Activated T-cell treated with anti-CD3 and anti-CD28 coated beads, Interleukin-2, amount 50 U/mL, for 24 hours (primary cell): ENCODE measurements at places on chromosomes 1 and 21.

GRCh38 chr1:180026556-180026955 is 71.9 kb downstream of the CEP350 start:
- DNase-seq, result no peak

GRCh38 chr1:27686223-27686990 is 14.4 kb upstream of the IFI6 start:
- no peak for DNase-seq

DNA sequence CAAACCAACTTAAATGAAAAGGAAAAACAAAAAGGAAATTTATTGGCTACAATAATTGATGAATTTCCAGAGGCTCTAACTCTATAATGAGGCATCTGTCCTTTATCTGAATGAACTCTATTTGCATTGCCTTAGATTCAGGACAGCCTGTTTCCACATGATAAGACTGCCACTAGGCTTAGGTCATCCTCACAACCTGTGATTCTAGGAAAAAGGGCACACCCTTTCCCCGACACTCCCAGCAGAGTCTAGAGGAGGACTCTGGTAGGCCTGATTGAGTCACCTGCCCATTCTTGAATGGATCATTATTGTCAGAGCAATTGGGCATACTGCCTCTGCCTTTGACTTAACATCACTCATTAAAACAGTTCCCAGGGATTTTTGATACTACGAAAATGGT is 262.8 kb downstream of the TPR start:
- DNase-seq, result no peak

DNA sequence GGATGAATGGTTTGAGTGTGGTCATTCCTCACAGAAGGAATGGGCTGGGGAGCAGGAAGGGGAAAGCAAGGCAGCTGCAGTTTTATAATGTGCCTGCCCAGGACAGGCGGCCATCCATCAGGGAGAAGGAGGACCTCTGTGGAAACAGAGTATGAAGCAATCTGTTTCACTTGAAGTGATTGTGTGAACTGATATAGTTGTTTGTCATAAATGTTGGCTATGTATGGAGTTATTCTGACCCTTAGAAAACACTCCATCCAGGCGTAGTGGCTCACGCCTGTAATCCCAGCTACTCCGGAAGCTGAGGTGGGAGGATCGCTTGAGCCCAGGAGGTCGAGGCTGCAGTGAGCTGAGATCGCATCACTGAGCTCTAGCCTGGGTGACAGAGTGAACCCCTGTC is 46.5 kb downstream of the NENF start:
- no peak for DNase-seq

DNA sequence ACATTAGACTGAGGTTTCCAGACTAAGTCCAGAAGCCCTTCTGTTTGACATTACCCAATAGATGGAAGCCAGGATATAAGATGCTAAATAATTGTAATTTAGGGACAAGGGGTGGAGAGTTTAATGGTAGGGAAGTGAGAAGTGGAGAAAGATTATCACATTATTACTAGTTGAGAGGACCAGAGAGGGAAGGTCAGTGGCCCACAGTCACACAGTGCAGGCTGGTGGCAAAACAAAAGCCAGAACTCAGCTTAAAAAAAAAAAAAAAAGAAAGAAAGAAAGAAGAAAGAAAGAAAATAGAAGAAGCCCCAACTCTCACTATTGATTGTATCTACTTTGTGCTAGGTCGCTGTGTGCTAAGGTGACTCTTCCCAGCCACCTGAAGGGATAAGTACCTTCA is 41.6 kb upstream of the WNT4 start:
- no peak for DNase-seq

DNA sequence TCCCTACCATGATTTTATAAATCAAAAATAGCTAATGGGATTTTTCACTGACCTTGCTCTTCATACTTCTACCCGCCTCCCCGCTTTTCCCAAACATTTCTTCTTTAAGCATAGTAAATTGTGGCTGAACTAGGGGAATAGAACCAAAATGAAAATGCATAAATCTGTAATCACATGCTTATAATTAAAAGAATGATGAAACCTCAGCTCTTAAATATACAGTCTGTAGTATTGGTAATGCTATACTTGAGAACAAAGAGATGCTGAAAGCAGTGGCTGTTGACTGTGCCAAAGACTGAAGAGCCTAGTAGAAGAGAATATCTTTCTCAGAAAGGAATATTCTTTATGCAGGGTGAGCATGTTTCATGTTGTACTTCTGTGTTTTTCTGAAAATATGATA is 249.1 kb downstream of the GREM2 start:
- DNase-seq, result no peak

- no peak for DNase-seq
Observed at GRCh38 chr21:38175306-38175705, 81.5 kb upstream of the KCNJ15 start.

DNA sequence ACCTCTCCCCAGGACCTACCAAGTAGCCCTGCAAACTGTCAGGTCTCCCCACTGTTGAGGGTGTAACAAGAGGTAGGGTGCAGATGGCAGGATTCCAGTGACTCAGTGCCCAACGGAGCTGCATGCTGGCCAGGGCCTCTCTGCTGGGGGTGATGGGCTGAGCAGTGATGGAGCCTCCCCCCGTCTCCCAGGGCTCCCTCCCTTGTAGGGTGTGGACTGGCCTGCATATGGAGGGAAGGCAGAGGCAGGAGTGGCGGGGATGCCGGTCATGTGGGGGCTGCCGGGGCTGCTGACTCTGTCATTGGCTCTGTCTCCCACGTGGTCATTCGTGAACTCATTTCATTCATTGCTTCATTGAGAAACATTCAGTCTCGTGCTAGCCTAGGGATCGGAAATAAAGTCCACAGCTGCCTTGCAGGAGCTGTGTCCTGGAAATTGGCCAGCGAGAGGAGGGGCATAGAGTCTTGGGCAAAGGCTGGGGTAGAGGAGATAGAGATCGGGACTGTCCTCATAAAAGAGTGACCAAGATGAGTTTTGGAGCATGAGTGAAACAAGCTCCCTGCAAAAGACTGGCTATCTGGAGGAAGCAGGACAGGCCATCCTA is 22.9 kb upstream of the DISP3 start:
- DNase-seq, result no peak

DNA sequence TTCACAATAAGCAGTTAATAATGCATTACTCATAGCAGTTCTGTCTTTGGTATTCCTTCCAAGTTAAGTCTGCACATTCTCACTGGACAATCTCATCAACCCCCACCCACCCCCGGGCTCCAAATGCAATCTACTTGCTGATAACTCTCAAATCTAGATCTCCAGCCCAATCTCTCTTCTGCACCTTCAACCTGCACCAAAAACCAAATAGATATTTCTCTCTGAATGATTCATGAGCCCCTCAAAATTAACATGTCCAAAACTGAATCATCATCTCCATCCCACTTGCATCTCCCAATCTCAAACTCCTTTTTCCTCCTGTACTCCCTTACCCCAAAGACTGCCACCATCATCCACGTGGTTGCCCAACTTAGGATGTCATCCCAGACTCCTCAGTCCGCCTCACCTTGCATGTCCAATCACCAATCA is 2.7 kb downstream of the DOCK7 start:
- no peak for DNase-seq

DNA sequence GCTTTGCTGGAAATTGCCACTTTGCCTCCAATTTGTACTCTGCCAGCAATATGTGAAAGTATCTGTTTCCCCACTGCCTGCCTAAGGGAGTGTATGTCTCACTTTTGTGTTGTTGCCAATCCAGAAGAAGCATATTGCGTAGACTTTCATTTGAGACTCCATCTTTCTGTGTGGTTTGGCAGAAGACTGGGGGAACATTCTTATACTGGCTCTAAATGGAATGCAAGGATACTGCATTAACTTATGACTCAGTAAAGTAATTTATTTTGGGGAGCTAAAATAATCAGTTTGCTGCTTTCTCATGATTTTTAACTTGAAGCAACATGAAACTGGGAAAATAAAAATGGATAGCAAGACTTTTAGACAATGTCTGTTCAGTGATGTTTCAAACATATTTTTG is 107.7 kb upstream of the TMPRSS2 start:
- no peak for DNase-seq

GRCh38 chr1:27293915-27294314 is 28.0 kb upstream of the TMEM222 start:
- no peak for DNase-seq

GRCh38 chr1:16970132-16970910 is 10.1 kb downstream of the MFAP2 start:
- DNase-seq, result no peak

DNA sequence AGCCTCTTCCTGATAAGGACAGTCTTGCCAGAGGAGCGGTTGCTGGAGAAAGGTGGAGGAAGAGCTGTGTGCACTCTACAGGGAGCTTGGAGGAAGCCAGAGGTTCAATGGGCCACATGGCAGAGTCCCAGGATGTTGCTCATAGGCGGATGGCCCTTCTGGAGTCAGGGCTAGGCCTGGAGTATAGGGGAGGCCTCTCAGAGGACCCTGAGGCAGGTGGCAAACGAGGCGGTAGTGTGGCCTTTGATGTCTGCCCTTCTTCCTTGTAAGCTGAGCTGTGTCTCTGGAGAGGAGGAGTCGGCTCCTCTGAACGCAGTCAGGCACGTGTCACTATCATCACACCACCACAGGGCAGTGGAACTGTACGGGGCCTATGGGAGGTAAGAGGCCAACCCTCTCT is 8.6 kb downstream of the PKP1 start:
- DNase-seq, result no peak

DNA sequence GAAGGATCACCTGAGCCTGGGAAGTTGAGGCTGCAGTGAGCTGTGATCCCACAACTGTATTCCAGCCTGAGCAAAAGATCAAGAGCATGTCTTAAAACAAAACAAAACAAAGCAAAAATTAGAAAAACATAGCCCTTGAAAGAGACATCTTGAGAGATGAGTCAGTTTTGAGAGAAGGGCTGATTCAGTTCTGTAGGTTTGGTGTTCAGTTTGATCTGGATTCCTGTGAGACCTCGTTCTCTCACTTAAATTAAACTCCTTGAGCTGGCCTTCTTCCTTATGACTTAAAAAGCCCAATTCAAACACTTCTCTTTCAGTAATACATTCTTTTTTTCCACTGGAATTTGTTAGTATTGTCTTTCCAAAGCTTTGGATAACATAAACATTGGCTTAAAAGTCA is 164.2 kb downstream of the NRIP1 start:
- no peak for DNase-seq

GRCh38 chr1:118185084-118185832 is at the start of gene SPAG17:
Gene SPAG17 (minus strand): TSS chr1:118185228. CDS start chr1:118185157, 71 bp downstream.
- no peak for DNase-seq

DNA sequence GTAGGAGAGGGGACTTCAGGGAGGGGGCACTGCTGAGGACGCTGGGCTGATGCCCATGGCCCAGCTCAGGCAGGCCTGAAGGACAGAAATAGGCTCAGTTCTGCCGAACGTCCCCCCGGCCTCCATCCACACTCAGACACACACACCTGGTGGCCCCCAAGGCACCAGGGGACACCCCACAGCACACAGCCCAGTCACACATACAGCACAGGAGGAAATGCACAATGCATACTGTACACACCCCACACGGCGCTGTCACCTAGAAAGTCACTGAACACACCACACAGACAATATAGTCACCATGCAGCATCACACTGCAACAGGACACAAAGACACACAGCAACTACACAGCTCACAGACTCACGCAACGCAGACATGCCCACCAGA is 562 bp downstream of the SYTL1 start:
- peak; percentile 60 for DNase-seq

- peak; percentile 22 for DNase-seq
Observed at GRCh38 chr1:227899820-227900449, 47.8 kb downstream of the WNT9A start.

GRCh38 chr1:154867064-154867825 is 2.8 kb downstream of the KCNN3 start:
- no peak for DNase-seq

- DNase-seq, result no peak
Observed at GRCh38 chr1:48717082-48717481, 59.6 kb downstream of the BEND5 start.

GRCh38 chr1:198497326-198498102 is 43.0 kb downstream of the ATP6V1G3 start:
- DNase-seq, result no peak

GRCh38 chr1:59506952-59507351 is 210.1 kb downstream of the FGGY start:
- no peak for DNase-seq

- no peak for DNase-seq
Observed at GRCh38 chr1:155966750-155967149, 11.6 kb downstream of the ARHGEF2 start.

- no peak for DNase-seq
Observed at GRCh38 chr1:211908951-211909350, 78.4 kb upstream of the LPGAT1 start.

- DNase-seq, result no peak
Observed at GRCh38 chr1:32907435-32907834, 6.2 kb upstream of the TMEM54 start.

- DNase-seq, result no peak
Observed at GRCh38 chr1:93180723-93181613, at the start of gene CCDC18. Gene CCDC18 (plus strand): TSS chr1:93180724. CDS start chr1:93183362, 2,638 bp downstream.

GRCh38 chr1:33515607-33516006 is 43.2 kb downstream of the ZSCAN20 start:
- DNase-seq, result no peak

DNA sequence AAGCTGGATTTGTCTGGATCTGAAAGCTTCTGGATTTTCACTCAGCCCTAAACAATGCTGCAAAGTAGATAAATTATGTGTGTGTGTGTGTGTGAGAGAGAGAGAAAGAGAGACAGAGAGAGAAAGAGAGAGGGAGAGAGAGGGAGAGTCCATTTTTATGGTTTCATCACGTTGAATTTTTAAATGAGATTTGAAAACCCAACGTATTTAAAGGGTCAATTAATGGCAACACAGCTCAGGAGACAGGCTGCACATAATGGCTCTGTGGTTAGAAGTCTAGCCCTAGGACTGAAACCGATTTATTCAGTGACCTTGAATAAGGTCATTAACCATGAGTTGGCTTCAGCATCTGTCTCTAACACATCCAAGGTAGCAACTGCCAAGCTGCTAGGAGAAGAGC is 35.3 kb upstream of the FMN2 start:
- no peak for DNase-seq

GRCh38 chr1:224901087-224901810 is 28.2 kb upstream of the DNAH14 start:
- no peak for DNase-seq

DNA sequence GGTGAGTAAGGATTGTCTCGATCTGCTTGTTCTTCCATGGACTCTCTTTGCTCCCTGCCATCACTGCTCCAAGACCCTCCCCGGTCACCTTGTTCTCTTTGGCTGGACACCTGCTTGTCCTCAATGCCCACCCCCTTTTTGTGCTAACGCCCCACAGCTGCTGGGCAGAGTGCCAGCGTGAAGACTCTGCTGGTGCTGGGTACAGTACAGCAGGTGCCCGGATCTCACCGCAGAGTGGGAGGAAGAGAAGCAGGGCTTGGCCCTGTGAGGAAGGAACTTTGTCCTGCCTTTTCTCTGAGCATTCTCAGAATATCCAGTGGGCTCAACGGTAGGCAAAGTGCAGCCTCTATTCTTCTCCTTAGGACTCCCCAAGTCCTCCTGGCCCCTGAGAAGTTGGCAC is 90.1 kb downstream of the PLXNA2 start:
- no peak for DNase-seq

DNA sequence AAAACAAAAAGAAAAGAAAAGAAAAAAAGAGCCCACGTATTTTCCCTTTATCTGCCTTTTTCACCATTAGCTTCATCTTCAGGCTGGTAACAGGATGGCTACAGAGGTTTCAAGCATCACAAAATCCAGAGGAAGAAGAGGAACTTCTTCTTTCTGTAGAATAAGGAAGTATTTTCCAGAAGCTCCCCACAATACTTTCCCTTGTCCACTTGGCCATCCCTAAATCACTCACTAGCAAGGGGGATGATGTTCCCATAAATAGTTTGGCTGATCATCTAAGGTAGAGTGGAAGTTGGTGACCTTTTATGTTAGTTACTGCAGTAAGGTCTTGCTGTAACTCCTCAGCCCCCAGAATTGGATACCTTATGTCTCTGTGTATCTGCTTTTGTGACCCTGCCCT is 45.1 kb upstream of the RNF11 start:
- DNase-seq, result no peak
